ENCODE measurements at places on chromosomes 4 and X.

- DNase-seq, result no peak
Measured at GRCh38 chr4:118287711-118288451, 64.9 kb downstream of the PRSS12 start.

GRCh38 chr4:6342530-6343293 lies 73.1 kb downstream of the WFS1 start:
- no peak for DNase-seq

DNA sequence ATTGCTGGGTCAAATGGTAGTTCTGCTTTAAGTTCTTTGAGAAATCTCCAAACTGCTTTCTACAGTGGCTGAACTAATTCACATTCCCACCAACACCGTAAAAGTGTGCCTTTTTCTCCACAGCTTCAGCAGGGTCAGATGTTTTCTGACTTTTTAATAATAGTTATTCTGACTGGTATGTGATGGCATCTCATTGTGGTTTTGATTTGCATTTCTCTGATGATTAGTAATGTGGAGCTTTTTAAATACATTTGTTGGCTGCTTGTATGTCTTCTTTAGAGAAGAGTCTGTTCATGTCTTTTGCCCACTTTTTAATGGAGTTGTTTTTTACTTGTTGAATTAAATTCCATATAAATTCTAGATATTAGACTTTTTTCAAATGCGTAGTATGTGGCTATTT lies 257.5 kb upstream of the ANKRD50 start:
- DNase-seq, result no peak

GRCh38 chr4:39526765-39527295 lies 409 bp downstream of the UGDH start:
- no peak for DNase-seq

DNA sequence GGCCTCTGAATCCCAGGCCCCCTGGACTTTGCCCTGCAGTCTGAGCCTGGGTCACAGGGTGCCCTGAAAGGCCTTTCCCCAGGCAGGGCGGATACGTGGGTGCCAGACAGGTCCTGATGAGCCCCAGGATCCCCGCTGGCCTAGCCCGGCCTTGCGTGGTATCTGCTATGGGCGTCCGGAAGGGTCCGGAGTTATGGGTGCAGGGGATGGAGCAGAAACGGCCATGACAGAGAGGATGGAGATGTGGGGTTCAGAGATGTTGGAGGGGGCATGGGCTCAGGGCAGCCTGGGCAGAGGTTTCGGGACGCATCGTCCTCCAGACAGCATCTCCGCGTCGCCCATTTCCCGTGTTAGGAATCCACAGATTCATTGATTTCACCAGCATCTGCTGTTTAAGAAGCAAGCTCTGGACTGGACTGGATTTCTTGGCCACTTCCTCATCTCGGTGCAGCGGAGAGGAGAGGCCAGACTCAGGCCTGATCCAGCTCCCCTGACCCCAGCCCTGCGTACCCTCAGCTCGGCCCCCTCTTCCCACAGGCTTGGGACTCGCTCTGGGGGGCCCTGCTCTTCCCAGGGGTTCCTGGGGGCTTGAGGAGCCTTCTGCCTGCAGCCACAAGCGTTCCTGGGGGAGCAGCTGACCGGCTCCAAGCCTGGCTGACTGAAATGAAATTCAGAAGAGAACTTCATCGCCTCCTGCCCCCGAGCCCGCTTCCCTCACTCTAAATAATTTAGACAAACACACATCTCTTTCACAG lies 86.9 kb upstream of the ADRA2C start:
- DNase-seq, result no peak

DNA sequence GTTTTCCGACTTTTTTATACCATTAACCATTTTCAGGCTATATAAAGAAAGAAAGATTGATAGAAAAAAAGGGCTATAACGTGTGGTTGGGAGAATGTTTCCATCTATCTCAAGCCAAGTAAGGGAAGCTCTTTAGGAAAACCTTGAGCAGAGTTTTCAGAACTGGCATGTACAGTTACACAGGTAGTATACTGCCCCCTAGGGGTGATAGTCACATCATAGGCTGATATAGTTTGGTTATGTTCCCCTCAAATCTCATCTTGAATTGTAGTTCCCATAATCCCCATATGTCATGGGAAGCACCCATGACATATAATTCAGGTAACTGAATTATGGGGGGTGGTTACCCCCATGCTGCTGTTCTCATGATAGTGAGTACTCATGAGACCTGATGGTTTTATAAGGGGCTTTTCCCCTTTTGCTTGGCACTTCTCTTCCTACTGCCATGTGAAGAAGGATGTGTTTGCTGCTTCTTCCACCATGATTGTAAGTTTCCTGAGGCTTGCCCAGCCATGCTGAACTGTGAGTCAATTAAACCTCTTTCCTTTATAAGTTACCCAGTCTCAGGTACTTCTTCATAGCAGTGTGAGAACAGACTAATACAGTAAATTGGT lies 186.8 kb downstream of the TMA16 start:
- DNase-seq, result no peak

- no peak for DNase-seq
Measured at GRCh38 chr4:100557306-100557705, 39.5 kb upstream of the EMCN start.

DNA sequence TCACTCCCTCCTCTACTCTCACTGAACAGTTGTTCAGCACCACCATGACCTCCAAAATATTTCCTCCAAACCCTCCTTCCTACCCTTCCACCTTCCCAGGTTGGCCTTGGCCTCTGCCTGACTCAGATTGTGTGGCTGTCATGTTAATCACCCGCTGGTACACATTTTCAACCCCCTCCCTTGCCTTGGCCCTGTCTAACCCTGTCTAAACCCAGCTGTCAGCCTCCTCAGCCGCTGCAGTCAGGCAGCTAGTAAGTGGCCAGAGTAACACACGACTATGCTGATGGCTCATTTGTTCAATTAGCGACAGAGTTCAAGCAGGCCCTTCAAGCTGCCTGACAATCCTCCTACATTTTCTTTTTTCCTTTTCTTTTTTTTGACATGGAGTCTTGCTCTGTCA lies 18.0 kb downstream of the ING2 start:
- no peak for DNase-seq

- DNase-seq, result no peak
Measured at GRCh38 chrX:57156397-57157049, 19.3 kb upstream of the SPIN2A start.

GRCh38 chr4:54571293-54572151 lies 86.2 kb upstream of the KIT start:
- DNase-seq, result no peak

- DNase-seq, result no peak
Measured at GRCh38 chr4:150032541-150032940, 45.7 kb upstream of the DCLK2 start.

GRCh38 chr4:177726111-177726510 lies 283.9 kb upstream of the AGA start:
- no peak for DNase-seq

DNA sequence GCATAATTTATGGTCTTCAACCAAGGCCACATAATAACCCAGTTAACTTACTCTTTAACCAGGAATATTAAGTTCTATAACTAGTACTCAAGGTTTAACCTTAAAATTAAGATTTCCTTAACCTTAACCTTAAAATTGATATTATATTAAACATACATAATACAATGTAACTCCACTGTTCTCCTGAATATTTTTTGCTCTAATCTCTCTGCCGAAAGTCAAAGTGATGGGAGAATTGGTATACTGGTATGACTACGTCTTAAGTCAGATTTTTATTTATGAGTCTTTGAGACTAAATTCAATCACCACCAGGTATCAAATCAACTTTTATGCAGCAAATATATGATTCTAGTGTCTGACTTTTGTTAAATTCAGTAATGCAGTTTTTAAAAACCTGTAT lies 22.8 kb downstream of the EREG start:
- no peak for DNase-seq

DNA sequence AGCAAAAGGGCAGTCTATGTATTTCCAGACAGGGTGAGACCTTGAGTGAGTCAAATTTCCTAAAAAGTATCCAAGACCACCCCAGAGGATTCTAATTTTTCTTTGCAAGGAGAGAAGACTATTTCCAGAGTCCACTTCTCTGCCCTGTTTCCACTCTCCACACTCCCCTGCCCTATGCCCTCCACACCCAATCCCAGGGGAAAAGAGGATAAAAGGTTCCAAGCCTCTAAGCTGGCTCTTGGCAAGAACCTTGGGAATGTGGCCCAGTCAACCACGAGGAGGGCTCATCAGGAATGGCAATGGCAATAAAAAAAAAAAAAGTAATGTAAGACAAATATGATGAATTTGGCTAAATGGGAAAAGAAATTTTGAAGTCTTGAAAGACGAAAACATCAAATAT lies 65.9 kb downstream of the SRPX start:
- DNase-seq, result no peak

DNA sequence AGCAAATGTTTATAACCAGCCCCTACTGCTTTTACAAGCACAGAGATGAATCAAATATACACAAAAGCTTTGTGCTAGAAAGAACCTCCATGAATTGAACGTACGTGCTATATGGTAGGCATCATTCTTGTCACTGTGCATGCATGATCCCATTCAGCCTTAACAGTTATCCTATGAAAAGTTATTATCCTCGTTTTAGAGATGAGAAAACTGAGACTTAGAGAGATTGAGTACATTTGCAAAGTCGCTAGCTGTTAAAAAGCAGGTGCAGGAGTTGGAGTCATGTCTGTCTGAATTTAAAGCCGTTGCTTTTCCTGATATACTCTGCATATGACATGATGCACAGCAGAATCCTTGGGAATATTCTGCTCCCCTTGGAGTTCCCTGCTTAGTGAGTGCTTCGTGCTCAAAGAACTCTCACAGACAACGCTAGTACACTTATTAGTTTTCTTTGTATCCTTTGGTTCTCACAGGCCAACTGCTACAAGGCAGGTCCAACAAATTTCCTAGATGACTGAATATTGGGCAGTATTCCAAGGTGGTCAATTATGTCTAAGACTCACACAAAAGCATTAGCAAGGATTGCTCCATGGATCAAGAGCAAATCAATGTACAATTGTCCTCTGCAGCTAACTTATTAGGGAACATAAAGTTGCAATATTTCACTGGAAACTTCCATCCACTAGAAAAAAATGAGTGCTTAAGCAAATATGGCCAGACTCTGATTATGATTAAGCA lies 42.8 kb upstream of the TRIM2 start:
- no peak for DNase-seq

GRCh38 chr4:48223633-48224295 lies 45.9 kb downstream of the TEC start:
- DNase-seq, result no peak

DNA sequence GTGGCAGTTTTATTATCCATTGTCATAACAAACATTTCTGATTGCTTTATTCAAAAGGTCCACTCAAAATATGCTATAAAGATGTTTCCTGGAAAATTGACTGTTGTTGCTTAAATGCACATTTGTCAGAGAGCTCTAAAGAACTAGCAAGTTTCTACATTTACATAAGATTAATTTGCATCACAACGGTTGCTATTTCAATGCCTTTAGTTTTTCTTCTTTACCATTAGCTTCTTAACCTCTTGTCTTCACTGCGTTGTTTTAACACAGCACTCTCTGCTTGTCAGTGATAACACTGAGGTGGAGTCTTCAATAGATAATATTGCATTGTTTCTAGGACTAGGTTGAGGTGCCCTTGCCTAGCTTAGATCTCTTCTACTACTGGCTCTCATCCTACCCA lies 76.7 kb upstream of the GALNT7 start:
- DNase-seq, result no peak

DNA sequence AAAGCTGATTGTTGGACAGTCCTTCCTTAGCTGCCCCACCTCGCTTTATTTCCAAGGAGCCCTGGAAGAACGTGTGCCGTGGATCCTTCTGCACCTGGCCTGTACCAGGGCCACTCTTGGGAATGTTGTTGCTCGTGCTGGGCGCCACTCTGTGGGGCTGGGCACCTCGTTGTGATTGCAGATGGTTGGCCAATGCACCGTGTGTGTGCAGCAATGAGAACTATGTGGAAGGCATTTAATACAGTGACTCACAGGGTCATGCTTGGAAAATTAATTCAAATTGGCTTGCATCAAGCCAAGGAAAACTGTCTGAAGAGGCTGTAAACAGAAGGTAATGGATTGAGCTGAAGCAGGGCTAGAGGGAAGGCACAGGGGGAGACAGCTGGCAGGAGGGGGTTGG lies 37.0 kb upstream of the CD99L2 start:
- DNase-seq, result no peak

GRCh38 chrX:9647431-9647830 lies 118.2 kb downstream of the GPR143 start:
- DNase-seq, result no peak

GRCh38 chr4:153137677-153138630 lies 66.3 kb upstream of the TRIM2 start:
- no peak for DNase-seq

- no peak for DNase-seq
Measured at GRCh38 chr4:48493452-48494100, 3.5 kb downstream of the ZAR1 start.

GRCh38 chrX:23811108-23811651 lies 28.2 kb downstream of the SAT1 start:
- no peak for DNase-seq

DNA sequence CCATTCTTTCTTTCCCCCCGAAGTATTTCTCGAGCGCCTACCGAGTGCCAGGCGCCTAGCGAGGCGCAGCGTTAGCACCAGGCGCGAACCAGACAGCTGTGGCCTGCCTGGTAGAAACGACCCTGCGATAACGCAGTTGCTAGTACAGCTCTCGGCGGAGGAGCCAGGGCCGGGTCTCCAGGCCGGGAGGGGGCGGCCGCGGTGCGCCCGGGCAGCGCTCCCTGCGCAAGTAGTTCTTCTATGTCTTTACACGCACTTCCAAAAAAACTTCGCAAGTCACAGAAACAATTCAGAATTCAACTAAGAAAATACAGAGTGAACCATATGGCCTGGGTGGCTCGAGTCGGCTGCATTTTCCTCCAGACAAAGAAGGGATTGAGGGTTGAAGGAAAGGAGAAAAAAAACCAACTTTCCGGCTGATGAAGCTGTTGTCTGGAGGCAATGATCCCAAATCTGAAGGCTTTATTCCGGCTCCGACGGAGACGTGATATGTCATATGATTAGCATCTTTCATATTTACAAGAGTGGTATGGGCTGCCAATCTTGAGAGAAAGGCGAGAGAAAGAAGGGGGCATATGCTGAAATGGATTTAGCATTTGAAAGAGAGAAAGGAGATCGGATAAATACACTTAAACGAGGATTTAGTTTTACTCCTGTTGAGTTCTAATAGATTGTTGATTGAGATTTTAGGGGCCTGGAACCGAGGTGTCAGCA lies 7.2 kb upstream of the NEUROG2 start:
- DNase-seq, result no peak

GRCh38 chr4:14345356-14345775 lies 656.9 kb upstream of the CPEB2 start:
- DNase-seq, result no peak

DNA sequence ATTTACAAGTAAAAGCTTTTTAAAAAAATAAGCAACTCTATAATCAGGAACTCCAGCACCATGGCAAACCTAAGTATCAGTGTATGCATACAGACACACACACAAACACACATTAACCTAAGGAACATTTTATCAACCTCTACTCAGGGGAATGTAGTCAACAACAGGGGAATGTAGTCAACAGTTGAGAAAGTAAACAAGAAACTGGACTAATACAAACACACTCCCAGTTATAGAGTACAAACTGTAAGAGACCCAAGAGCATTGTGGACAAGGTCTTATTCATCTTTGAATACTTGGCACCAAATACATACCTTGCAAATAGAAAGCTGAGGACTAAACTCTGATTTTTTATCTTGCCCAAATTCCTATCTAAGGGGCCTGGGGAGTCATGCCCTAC lies 36.2 kb downstream of the PAPSS1 start:
- DNase-seq, result no peak
